ENCODE measurements at places on chromosomes 6 and 20. TPM values are rescaled to one million over a fixed set of nuclear protein-coding genes. Genes with fewer than 3 reads are reported as not detected.

Gene TP53TG5
- total RNA-seq: not detected

Gene RAET1L
- 0.47 TPM for total RNA-seq

Gene ZGPAT
- total RNA-seq: 26.3 TPM

Gene PKHD1
- not detected for total RNA-seq

Gene RHAG
- total RNA-seq: 0.10 TPM

Gene RIN2
- total RNA-seq: 34.0 TPM

Gene NR2E1
- 0.03 TPM for total RNA-seq
